A549 treated with GW870086 at 1 μM for 4 hours (cell line): ENCODE measurements at places on chromosomes 6 and 20. TPM values are rescaled to one million over a fixed set of nuclear protein-coding genes. Genes with fewer than 3 reads are reported as not detected.

LTB gene
- total RNA-seq, result 0.21 to 0.65 TPM (median 0.29 TPM) in 4 of 5 replicates, not detected in the other

SEL1L2 gene
- total RNA-seq, result not detected in 5 replicates

HCRTR2 gene
- not detected in 5 replicates for total RNA-seq

KCNK16 gene
- not detected in 5 replicates for total RNA-seq

PTCRA gene
- not detected in 5 replicates for total RNA-seq

GRM1 gene
- 0.02 to 0.03 TPM (median 0.03 TPM) in 3 of 5 replicates, not detected in the others for total RNA-seq

BPIFA1 gene
- total RNA-seq, result not detected in 5 replicates

RCAN2 gene
- not detected in 5 replicates for total RNA-seq

OTOR gene
- not detected in 5 replicates for total RNA-seq

CENPB gene
- total RNA-seq, result 101 to 135 TPM (median 128 TPM) in 5 replicates

FAM83B gene
- 0.03 to 0.09 TPM (median 0.05 TPM) in 3 of 5 replicates, not detected in the others for total RNA-seq

PLAGL1 gene
- total RNA-seq, result 5.1 to 7.5 TPM (median 7.2 TPM) in 5 replicates

DPPA5 gene
- total RNA-seq, result not detected in 5 replicates

SOX18 gene
- 1.7 to 2.6 TPM (median 2.2 TPM) in 5 replicates for total RNA-seq

PGC gene
- not detected in 5 replicates for total RNA-seq

ZNF391 gene
- 0.21 to 0.32 TPM (median 0.25 TPM) in 5 replicates for total RNA-seq

COX4I2 gene
- not detected in 5 replicates for total RNA-seq

TMEM30A gene
- total RNA-seq, result 26.8 to 47.8 TPM (median 41.0 TPM) in 5 replicates

BMP5 gene
- not detected in 5 replicates for total RNA-seq

NOX3 gene
- total RNA-seq, result not detected in 5 replicates

CLDN20 gene
- not detected in 5 replicates for total RNA-seq

HLA-C gene
- 46.6 to 55.0 TPM (median 51.9 TPM) in 5 replicates for total RNA-seq

PRPH2 gene
- total RNA-seq, result not detected in 5 replicates

SPTLC3 gene
- total RNA-seq, result 0.06 to 0.21 TPM (median 0.09 TPM) in 3 of 5 replicates, not detected in the others

PRKN gene
- 0.16 TPM in 1 of 5 replicates, not detected in the others for total RNA-seq

HEY2 gene
- total RNA-seq, result 0.06 to 0.07 TPM (median 0.06 TPM) in 3 of 5 replicates, not detected in the others

R3HDML gene
- total RNA-seq, result 0.18 to 0.75 TPM (median 0.39 TPM) in 4 of 5 replicates, not detected in the other

EBF4 gene
- 1.4 to 3.4 TPM (median 2.3 TPM) in 5 replicates for total RNA-seq

FRK gene
- 1.5 to 2.4 TPM (median 2.3 TPM) in 5 replicates for total RNA-seq

TAPBP gene
- total RNA-seq, result 35.4 to 40.0 TPM (median 38.7 TPM) in 5 replicates

POU3F2 gene
- not detected in 5 replicates for total RNA-seq

TREM2 gene
- total RNA-seq, result not detected in 5 replicates

PNLDC1 gene
- 0.07 to 0.08 TPM in 2 of 5 replicates, not detected in the others for total RNA-seq

SENP6 gene
- 23.2 to 33.8 TPM (median 33.1 TPM) in 5 replicates for total RNA-seq

LHFPL5 gene
- 0.06 to 0.17 TPM (median 0.10 TPM) in 3 of 5 replicates, not detected in the others for total RNA-seq

SLC35F1 gene
- total RNA-seq, result 0.03 to 0.06 TPM in 2 of 5 replicates, not detected in the others

WFDC8 gene
- total RNA-seq, result not detected in 5 replicates

MRAP2 gene
- total RNA-seq, result 1.4 to 2.0 TPM (median 1.9 TPM) in 5 replicates

UBD gene
- total RNA-seq, result 0.44 to 0.95 TPM (median 0.61 TPM) in 5 replicates

PACRG gene
- not detected in 5 replicates for total RNA-seq

SNAP25 gene
- 11.4 to 20.3 TPM (median 16.6 TPM) in 5 replicates for total RNA-seq

UNC5CL gene
- 0.34 to 1.1 TPM (median 0.60 TPM) in 5 replicates for total RNA-seq

SALL4 gene
- total RNA-seq, result 1.2 to 2.5 TPM (median 1.6 TPM) in 5 replicates

CLVS2 gene
- total RNA-seq, result 0.07 to 0.32 TPM (median 0.15 TPM) in 5 replicates

LIME1 gene
- total RNA-seq, result 3.9 to 9.6 TPM (median 8.7 TPM) in 5 replicates

ZNF311 gene
- total RNA-seq, result 0.09 to 0.27 TPM (median 0.16 TPM) in 5 replicates

LPA gene
- total RNA-seq, result 0.03 to 0.13 TPM (median 0.09 TPM) in 5 replicates
